T1000 (cell line): ENCODE measurements at places on chromosomes 5 and 9.

DNA sequence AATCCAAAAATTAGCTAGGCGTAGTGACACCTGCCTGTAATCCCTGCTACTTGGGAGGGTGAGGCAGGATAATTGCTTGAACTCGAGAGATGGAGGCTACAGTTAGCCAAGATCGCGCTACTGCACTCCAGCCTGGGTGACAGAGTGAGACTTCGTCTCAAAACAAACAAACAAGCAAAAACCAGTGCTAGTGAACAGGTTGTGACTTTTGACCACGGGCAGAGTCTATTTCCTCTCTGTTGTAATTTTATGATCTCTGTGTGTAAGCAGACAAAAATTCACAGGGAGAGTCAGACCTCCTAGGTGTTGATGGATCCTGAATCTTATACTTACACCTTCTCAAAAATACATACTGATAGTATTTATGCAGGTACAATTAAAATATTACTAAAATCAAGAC lies 65.8 kb downstream of the SPEF2 start:
- no peak for DNase-seq

DNA sequence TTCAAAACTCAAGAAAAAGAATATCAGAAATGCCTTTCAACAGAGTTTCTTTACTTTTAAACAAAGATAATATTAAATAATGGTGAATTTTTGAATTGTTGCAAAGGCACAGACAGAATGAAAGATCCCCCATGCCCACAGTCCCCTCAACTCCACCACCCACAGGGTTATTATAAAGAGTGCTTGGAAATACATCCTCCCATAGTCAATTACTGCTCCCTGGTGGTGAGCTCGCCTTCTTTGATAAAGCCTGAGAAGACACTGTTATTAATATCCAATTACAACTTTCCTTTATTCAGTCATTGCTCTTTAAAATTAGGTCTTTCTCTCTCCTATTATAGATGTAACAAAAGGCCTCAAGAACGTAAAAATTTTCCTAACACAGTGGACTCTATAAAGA lies 490.2 kb upstream of the RORB start:
- DNase-seq: no peak

- DNase-seq: no peak
These were observed 39.1 kb upstream of the PAM start for GRCh38 chr5:102716017-102716416.

GRCh38 chr9:71853084-71853483 lies 57.9 kb downstream of the ABHD17B start:
- DNase-seq: no peak

DNA sequence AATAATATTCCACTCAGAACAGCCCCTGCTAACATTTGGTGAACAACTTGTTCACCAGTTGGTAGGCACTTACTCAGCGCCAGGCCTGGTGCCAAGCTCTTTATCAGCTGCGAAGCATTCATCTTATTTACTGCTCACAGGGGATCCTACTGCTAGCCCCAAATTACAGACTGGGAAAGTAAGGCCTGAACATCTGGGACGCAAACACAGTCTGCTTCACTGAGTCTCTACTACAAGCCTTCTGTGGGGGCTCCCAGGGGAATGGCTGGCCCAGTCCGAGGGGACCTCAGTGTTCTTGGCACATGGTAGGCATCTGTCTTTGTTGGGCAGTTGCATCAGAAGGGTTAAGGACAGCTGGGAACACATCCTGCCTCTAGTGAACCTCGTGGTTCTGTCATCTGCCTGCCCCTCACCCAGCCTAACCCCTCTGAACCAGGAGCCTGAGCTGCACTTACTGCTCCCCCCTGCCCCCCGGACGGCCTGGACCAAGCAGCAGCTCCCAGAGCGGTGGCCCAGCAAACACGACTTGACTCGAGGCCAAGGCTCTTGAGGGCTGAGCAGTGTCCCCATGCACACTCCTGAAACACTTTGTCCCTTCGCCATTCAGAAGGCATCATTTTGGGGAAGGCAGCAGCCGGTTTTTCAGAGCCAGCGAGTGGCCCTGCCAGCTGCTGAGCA lies at the start of gene PHYHD1:
Gene PHYHD1 (plus strand): TSS at position 602 of the 678 bp plus-strand sequence. CDS start 1,342 bp downstream, outside the sequence.
- no peak for DNase-seq
